H7 (cell line): ENCODE measurements at places on chromosomes 1 and 21. TPM values are rescaled to one million over a fixed set of nuclear protein-coding genes. Genes with fewer than 3 reads are reported as not detected.
A peak's percentile ranks its signal among the peaks of the same experiment; 100 is the strongest.

DNA sequence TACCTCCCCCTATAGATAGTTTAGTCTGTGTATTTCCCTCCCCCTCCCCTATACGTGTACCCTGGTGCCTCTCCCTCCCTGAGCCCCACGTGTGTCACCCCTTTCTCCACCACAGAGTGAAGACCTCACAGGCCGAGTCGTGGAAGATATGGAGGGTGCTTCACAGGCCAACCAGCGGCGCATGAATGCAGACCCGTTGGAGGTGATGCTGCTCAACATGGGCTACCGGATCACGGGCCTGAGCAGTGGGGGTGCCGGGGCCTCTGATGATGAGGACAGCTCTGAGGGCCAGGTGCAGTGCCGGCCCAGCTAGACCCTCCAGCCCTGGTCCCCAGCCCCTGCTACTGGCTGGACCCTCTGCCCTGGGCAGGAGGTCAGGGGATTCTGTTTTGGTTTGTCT is 15.9 kb upstream of the TMEM222 start:
- DNase-seq, result peak; percentile 35

GRCh38 chr1:25110036-25110435 is 122.3 kb downstream of the SYF2 start:
- DNase-seq, result no peak

DNA sequence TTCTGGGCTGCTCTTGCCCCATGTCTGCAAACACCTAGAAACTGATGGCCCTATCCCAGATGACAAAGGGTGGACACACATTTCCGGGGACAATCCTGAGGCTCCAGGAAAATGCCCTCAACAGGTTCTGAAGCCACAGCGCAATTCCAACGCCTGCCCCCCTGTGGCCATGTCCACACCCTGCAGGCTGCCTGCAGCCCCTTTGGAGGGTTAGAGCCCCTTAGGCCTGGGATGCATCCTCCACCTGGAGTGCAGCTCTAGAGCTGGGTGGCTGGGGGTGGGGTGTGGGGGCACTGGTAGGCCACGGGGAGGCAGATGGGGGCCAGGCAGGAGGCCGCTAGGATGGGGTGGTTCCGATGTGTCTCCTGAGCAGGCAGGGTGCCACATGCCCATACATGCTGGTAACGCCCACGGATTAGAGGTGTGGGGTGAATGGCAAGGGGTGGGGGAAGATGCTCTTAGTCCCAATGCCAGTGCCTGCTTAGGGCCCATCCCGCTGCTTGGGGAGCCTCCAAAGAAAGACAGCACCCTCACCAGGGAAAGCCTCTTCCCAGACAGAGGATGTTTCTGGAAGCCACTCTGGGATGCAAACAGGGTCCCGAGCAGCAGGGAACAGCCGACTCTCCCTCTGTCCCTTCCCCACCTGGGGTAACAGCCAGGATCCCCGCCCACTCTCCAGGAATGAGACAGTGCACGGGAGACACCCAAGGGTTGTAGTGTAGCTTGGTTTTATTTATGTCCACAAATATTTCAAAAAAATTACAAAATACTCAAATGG is 34.0 kb downstream of the SLC45A1 start:
- DNase-seq, result peak; percentile 93

DNA sequence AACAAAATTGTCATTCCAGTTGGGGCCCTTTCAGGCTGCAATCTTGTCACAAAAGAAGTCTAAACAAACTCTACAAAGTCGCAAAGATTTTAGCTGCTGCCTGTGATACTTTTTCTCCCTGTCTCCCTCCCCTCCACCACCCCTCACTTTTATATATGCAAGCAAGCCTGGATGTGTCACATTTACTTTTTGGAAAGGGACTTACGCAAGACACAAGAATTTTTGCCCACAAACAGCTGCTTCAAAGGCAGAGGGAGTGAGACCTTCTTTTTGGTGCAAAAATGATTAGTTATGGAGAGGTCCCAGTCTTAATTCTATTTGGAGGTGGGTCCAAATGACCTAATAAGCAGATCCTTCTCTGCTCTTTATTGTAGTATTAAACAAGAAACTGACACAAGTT is 22.9 kb upstream of the RALGPS2 start:
- DNase-seq, result no peak

- DNase-seq, result no peak
These were observed 58.4 kb downstream of the SAMSN1 start for GRCh38 chr21:14487490-14488432.

GRCh38 chr1:173297798-173298391 is 90.8 kb upstream of the TNFSF4 start:
- no peak for DNase-seq

DNA sequence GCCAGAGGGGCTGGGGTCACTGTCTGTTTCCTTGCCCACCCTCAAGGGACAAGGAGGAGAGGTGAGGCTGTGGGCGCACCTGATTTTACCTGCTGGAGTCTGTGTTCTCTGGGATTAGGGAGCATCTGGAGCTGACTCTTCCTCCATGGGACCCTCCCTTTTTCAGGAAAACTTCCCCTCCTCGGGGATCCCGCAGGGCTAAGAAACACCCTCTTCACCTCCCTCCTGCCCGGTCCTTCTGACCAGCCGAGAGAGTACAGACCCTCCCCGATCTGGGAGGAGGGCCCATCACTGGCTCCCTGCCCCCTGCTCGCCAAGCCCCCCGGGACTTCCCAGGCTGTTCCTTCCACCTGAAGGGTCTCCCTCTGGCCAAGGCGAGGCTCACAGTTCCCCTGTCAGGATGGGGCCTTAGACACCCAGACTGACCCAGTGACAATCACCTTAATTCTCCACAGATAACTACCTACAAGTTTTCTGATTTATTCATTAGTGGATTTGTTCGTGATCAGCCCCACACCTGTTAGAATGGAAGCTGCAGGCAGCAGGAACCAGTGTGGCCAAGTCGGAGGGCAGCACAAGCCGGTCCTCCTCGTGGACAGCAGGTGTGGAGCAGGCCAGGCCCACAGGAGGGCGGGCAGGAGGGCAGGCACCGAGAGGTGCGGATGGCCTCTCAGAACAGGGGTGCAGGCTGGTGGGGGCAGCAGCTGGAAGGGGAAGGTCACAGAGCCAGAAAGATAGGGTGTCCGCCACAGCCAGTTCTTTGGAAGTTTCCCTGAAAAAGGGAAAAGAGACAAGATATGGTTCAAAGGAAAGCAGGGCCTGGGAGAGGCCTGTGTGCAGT is 15.9 kb upstream of the SAMD11 start:
- peak; percentile 60 for DNase-seq

GRCh38 chr1:31793586-31794285 is 22.1 kb downstream of the SPOCD1 start:
- no peak for DNase-seq

- no peak for DNase-seq
These were observed 553.2 kb downstream of the KIF26B start for GRCh38 chr1:245707941-245708340.

DNA sequence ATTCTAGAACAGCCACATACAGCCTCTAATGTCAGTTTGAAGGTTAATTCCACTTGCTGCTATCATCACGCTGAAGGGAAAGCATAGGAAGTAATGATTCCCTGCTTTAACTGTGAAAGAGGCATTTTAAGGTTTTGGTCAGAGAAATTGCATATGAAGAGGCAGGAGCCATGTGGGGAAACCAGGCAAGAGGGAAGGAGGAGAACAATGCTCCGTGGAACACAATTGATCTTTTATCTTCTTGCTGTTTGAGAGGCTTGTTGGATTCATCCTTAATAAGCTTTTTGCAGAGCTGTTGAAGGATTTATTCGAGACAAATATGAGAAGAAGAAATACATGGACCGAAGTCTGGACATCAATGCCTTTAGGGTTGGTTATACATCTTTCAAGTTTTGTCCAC is 35.9 kb downstream of the SMAP2 start:
- no peak for DNase-seq

DNA sequence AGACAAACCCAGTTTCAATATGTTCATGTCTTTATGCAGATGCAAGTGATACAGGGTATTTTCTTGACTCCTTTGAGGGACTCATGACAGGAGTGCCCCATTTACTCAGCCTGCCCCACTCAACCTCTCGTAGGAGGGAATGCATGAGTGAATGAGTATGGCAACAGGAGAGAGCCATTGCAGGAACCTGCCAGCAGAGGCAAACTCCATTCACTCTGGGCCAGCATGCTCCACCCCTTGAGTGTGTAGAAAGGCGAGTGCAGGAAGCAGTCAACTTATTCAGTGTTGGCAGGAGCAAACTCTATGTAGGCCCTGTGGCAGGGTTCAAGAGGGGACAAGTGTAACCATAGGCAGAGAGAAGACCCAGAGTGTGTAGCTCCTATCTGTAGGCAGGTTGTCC is 1526.3 kb downstream of the PLA2G4A start:
- no peak for DNase-seq

DNA sequence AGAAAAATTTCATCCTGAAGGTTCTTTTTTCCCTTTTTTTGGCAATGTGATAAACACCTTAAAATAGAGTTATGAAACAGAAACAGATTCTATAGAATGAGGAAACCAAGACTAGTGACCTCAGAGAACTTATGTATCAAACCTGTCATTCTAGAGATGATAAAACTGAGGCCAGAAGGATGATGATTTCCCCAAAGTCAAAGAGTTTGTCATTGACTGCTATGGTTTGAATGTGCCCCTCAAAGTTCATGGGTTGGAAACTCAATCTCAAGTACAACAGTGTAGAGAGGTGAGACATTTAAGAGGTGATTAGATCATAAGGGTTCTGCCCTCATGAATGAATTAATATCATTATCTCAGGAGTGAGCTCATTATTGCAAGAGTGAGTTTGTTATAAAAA is 13.7 kb upstream of the BEND5 start:
- no peak for DNase-seq

GRCh38 chr1:192098001-192098400 is 60.3 kb upstream of the RGS18 start:
- no peak for DNase-seq

GRCh38 chr1:205719762-205720161 is 30.2 kb downstream of the NUCKS1 start:
- DNase-seq, result no peak

DNA sequence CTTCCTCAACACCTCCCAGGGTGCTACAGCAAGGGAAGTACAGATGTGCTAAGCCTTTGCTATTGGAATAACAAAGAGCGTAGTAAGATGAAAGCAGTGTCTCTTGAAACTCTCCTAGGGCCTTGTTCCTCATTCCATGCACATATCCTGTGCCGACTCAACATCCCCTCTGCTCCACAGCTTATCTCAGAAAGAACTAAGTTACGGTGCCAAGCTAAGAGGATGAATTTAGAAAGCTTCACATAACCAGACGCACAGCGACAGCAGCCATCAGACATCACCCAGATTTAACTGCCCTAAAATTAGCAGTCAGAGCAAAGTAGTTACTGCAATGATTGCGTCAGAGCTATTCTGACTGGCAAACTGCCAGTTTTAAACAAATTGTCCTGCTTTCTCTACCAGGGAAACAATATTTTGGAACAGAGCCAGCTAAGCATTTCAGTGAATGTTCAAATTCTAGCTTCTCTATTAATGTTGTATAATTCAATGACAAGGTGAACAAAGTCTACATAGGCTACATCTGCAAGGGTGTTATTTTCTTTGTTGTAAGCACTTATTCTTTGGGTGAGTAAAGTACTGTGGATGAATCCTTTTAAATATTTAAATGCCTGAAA is 9.5 kb downstream of the SIPA1L2 start:
- DNase-seq, result peak; percentile 35

DNA sequence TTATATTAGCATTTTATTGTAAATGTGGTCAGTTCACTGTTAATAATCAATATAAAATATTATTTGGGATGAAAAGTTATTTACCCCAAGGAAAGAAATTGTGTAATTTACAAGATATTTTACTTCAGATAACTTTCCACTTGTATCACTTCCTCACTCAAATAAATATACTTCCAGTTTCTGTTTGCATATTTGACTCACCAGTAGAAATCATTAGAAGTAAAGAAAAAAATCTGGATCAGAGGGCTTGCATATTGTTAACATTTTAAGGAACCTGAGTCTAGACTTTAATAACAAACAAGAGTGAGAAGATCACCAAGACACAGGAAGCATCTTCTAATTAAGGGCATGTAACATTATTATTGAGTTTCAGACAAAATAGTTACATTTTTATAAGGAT is 347 bp upstream of the KRTAP20-4 start:
- DNase-seq, result no peak

DNA sequence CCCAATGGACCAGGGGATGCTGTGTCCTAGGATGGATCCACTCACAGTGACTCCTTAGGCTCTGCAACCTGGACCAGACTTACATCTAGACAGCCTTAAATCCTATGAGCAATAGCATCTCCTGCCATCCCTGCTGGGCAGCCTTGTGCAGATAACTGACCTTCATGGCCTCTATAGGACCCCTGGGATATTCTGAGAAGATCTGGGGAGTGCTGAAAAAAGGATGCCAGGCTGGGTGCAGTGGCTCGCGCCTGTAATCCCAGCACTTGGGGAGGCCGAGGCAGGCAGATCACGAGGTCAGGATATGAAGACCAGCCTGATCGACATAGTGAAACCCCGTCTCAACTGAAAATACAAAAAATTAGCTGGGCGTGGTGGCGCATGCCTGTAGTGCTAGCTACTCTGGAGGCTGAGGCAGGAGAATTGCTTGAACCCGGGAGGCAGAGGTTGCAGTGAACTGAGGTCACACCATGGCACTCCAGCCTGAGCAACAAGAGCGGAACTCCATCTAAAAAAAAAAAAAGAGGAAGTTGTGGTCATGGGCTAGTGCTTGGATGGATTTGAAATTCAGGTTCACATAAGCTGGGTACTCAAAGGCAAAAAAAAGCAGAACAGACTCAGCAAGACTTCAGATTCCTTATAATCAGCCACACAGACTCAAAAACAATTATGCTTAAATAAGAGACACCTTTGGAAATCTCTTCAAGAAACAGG is 10.9 kb upstream of the SH2D1B start:
- DNase-seq, result no peak

DNA sequence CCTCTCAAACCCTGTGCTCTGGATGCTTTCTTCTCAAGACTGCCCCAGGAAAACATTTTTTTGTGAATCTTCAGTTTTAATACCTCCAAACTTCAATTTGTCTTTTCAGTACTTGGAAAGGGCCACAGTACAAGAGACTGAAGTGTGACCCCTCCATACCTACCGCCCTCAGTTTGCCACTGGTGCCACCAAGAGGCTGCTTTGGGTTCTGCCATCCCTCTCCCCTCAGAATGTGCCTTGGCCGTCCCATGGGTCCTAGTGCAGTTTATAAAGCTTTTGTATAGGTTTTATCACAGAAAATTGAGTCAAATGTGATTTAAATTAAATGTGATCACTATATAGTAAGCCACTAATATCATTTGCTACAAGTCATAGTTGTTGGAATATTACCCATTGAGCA is 60.8 kb upstream of the PGD start:
- DNase-seq, result peak; percentile 75

GRCh38 chr1:224786533-224787250 is 142.8 kb upstream of the DNAH14 start:
- no peak for DNase-seq

GRCh38 chr1:10507111-10507879 is 32.5 kb downstream of the PEX14 start:
- peak; percentile 87 for DNase-seq

SLC2A5 gene
- total RNA-seq, result 0.03 TPM in 1 of 2 replicates, not detected in the other

DNASE2B gene
- 0.38 TPM in 1 of 2 replicates, not detected in the other for total RNA-seq

WNT4 gene
- total RNA-seq, result 0.33 and 0.94 TPM in 2 replicates

LCE2A gene
- total RNA-seq, result not detected in 2 replicates

LEPROT gene
- total RNA-seq, result 26.8 and 27.7 TPM in 2 replicates

VANGL2 gene
- total RNA-seq, result 32.7 and 36.9 TPM in 2 replicates

SLAMF7 gene
- total RNA-seq, result 0.24 TPM in 1 of 2 replicates, not detected in the other

NBPF14 gene
- 6.2 and 8.3 TPM in 2 replicates for total RNA-seq

CCDC17 gene
- total RNA-seq, result 3.0 and 7.4 TPM in 2 replicates
